Chondrocyte (in vitro differentiated cells): ENCODE measurements at places on chromosomes 5 and 9. TPM values are rescaled to one million over a fixed set of nuclear protein-coding genes. Genes with fewer than 3 reads are reported as not detected.

LCN12 gene
- total RNA-seq, result 0.51 to 0.60 TPM in 2 of 3 replicates, not detected in the other

PCDHGA12 gene
- 0.64 to 2.2 TPM (median 0.75 TPM) in 3 replicates for total RNA-seq

ITGA1 gene
- 228 to 346 TPM (median 340 TPM) in 3 replicates for total RNA-seq

GRCh38 chr5:142913728-142914338 is 143.7 kb downstream of the ARHGAP26 start:
- DNase-seq, result no peak
- no peaks in the 10 kb centered on the region for H3K4me1 ChIP-seq

DNA sequence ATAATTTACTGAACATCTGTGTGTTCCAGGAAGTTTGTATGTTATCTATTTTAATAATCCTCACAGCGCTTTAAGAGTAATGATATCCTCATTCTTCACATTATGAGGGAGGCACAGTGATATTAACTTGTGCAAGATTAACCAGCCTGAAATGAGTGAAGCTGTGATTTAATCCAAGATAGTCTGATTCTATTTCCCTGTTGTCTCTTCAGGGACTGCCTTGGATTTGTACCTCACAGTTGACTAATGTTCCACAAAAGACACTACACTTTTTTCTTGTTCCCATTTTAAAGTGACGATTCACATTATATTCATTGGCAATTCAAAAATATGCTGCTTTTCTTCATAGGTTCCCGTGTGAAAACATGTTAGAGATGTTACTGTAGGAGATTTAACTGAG is 125.3 kb upstream of the GNA14 start:
- H3K4me3 ChIP-seq, result no peak overlapping the region
- H3K4me1 ChIP-seq, result peaks cover 8% of the 10 kb centered on the region
- no peak for DNase-seq
- no peaks in the 10 kb centered on the region for H3K27me3 ChIP-seq
- no peak overlapping the region for H3K27ac ChIP-seq
- peaks cover 12% of the 10 kb centered on the region for H3K36me3 ChIP-seq

GRCh38 chr5:72410688-72411295 is 90.6 kb downstream of the PTCD2 start:
- no peak overlapping the region for H3K4me3 ChIP-seq
- no peaks in the 10 kb centered on the region for H3K36me3 ChIP-seq
- DNase-seq, result no peak
- no peaks in the 10 kb centered on the region for H3K27me3 ChIP-seq
